ENCODE measurements at places on chromosomes 2 and 18.

DNA sequence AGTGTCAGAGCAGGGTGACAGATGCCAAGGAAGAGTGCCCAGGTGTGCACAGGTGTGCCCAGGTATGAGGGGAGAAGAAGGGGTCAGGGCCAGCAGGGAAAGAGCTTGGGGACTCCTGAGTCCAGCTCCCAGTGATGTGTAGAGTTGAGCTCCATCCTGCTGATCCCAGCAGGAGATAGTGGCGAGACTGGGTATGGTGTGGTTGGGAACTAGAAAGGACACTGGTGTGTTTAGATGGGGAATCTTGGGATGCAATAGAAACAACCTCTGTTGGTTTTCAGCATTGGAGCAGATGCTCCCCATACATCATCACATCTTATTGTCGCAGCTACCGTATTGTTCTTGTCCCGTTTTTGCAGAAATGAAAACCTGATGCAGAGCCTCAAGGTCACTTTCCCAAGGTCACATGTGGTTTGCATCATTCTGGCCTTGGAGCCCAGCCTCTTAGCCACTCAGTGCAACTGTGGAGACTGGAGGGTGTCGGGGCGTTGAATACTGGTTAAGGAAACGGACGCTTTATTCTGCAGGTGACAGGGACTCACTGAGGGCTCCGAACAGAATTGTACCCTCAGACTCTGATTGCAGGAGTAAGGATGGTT lies 166.7 kb downstream of the AGAP1 start:
- no peak for DNase-seq

DNA sequence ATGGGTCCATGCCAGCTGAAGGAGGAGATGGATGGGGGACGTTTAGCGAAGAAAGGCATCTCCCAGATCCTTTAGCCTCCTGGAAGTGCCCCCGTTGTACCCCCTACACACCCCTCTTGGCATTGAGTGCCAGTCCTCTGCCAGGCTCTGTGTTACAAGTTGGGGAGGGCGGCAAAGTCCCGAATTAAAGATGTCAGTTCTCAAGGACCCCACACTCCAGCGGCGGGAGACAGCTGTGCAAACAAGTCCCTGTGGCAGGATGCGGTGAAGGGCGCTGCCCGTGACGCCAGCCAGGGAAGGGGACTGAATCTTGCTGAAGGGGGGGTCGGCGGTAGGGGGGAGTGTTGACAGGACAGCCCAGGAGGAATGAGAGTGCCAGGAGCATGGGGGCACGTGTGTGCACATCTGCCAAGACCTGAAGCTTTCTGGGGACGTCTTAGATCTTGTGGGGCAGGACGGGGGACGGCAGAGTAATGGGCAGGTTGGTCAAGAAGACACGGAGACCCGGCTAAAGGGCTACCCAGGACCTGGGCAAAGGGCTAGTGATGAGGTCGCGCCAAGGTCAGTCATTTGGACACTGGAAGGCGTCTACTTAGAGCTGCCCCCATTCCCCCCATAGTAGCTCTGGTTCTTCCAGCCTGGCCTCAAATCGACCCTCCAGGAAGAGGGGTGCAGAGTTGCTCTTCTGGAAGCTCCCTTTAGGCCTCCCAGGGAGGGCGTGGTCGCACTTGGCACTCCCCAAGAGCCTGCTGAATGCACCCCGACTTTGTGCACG lies 2.8 kb upstream of the CTDSP1 start:
- peak; percentile 58 for DNase-seq

DNA sequence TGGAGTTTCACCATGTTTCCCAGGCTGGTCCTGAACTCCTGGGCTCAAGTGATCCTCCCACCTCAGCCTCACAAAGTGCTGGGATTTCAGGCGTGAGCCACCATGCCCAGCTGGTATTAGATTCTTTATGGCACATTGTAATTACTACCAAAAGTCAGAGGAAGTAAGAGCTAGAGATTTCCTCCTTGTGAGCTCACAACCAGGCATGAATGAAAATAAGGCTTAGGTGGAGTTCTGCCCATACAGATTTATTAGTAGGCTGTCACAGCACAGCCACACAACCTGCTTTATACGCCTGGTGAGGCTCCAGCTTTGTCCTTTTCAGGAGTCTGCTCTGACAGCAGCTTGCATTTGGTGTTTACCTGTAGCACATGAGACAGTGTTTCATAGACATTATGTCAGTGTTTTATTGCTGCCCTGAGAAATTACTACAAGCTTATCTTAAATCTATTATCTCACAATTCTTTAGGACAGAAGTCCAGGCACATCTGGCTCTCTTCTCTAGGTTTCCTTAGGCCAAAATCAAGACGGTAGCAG lies 156.6 kb downstream of the TANC1 start:
- no peak for DNase-seq

GRCh38 chr2:74690571-74690970 lies 36.5 kb downstream of the SEMA4F start:
- DNase-seq: no peak

- DNase-seq: no peak
These were observed 15.3 kb upstream of the IL36G start for GRCh38 chr2:112962308-112963175.

DNA sequence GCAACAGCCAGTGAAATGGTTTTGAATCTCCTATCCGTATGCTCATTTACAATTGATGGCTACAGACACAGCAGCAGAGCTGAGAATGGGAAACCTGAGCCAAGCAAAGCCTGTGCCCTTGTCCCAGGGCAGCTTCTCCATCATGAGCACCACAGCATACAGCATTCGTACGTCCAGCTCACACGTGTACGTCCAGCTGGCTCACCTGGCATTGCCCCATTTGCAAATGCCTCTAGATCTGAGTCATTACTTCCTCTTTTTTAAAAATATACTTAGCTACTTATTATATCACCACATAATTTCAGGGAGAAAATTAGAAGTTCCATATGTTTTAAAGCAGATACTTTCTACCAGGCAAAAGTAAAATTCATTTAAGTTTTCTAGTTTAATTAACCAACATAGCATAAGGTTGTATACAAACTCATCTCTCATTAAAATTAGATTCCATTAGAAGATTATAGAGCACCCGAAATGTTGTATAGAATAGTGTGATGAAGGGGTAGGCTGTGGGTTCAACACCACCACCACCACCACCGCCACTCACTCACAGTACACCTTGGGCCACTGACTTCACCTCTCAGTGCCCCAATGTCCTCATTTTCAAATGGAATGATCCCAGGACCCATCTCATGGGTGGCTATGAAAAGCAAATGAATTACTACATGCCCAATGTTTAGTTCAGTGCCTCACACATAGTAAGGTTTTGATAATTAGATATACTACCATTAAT lies 31.4 kb upstream of the TMEM177 start:
- no peak for DNase-seq

GRCh38 chr18:47970664-47971531 lies 40.4 kb upstream of the SMAD2 start:
- no peak for DNase-seq

DNA sequence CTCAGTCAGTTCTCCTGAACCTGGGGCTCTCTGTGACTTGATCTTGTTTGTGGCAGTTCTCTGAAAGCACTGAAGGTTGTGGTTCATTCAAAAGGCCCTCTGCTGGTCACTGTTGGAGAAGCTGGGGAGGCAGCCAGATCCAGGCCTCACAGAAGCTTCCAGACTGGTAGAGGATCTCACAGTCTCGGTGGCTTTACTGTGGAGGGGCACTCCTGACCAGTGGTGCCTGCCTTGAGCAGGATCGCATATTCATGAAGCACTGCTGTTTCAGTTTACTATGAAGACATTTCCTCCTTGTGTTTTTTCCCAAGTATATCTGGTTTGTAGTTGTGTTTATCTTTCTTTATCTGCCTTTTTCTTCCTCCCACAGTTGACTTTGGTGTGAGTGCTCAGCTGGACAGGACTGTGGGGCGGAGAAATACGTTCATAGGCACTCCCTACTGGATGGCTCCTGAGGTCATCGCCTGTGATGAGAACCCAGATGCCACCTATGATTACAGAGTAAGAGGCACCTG lies 133.9 kb downstream of the MAP4K4 start:
- peak; percentile 11 for DNase-seq

- DNase-seq: no peak
These were observed 24.6 kb downstream of the CCDC85A start for GRCh38 chr2:56208380-56208779.

- DNase-seq: no peak
These were observed 22.1 kb upstream of the TEX51 start for GRCh38 chr2:126876631-126877030.

DNA sequence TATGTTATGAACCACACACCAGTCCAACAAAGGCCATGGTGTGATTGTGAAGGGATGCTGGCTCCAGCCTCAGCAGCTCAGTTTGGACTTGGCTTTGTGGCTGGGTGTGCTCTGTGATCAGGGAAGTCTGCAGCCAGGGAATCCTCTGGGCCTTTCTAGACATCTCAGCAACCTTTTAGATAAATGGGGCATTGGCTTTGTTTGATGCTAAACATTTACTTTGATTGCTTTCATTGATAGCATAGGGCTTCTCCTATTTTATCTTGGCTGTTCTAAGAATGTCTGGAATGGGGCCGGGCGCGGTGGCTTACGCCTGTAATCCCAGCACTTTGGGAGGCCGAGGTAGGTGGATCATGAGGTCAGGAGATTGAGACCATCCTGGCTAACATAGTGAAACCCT lies 104.5 kb downstream of the VAPA start:
- no peak for DNase-seq

DNA sequence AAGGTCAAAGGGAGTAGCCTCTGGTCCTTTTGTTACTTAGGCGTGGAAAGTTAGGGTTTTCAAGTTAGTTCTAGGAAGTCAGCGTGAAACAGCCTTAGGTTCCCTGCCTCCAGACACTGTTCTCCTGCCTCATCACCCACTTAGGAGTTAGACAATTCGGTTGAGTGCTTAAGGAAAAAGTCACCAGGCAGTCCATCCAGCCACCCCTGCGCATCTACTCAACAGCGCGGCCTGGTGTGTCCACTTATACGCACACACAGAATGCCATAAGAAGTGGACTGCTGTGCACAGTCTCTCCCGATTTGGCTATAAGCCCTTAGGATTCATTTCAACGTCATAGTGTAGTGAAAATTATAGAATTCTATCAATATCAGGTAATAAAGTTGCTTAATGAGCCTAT lies 470.8 kb upstream of the TNP1 start:
- DNase-seq: no peak
